ENCODE measurements at places on chromosomes 5 and 9. TPM values are rescaled to one million over a fixed set of nuclear protein-coding genes. Genes with fewer than 3 reads are reported as not detected.
A peak's percentile ranks its signal among the peaks of the same experiment; 100 is the strongest.

- H3K36me3 ChIP-seq: no peaks in the 10 kb centered on the region
- H3K4me3 ChIP-seq: no peak overlapping the region
- H3K4me1 ChIP-seq: peaks cover 11% of the 10 kb centered on the region
- H3K27ac ChIP-seq: peak overlapping the region; percentile 67
These were observed 2.3 kb downstream of the ALAD start for GRCh38 chr9:113398796-113399195.

Gene IRX2
- total RNA-seq: 64.5 TPM

DNA sequence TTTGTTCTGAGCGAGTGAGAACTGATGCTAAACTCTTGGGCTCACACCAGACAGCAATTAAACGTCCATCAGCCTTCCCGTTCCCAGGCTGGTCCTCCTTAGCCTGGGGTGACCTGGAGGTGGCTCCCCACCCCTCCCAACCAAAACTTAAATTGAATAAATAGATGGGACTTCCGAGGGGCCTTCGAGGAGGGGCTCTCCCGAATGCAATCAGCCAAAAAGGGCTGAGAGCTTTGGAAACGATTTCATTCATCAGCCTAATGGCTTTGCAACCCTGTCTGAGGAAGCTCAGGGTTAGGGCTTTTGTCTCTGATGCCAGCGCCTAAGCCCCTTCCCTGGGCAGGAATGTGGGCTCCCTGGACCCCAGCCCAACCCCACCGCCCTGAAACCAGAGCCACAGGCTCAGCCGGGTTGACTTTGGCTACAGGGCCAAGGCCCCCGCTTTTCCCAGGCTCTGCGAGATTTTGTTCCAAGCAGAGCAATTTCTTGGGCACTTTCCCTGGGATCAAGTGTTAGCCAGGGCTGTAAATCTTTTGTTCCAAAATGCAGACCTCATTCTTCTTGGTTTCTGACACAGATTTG lies 29.2 kb downstream of the LHX3 start:
- no peak overlapping the region for H3K4me3 ChIP-seq
- H3K4me1 ChIP-seq: peaks cover 3% of the 10 kb centered on the region
- H3K36me3 ChIP-seq: no peaks in the 10 kb centered on the region
- peak; percentile 54 for DNase-seq
- H3K27ac ChIP-seq: no peak overlapping the region

GRCh38 chr5:141914199-141914743 lies 9.4 kb upstream of the DELE1 start:
- no peaks in the 10 kb centered on the region for H3K36me3 ChIP-seq
- no peak overlapping the region for H3K4me3 ChIP-seq
- H3K4me1 ChIP-seq: peaks cover 2% of the 10 kb centered on the region
- H3K27ac ChIP-seq: no peak overlapping the region
- peak; percentile 51 for DNase-seq
- H3K27me3 ChIP-seq: peaks cover 21% of the 10 kb centered on the region

DNA sequence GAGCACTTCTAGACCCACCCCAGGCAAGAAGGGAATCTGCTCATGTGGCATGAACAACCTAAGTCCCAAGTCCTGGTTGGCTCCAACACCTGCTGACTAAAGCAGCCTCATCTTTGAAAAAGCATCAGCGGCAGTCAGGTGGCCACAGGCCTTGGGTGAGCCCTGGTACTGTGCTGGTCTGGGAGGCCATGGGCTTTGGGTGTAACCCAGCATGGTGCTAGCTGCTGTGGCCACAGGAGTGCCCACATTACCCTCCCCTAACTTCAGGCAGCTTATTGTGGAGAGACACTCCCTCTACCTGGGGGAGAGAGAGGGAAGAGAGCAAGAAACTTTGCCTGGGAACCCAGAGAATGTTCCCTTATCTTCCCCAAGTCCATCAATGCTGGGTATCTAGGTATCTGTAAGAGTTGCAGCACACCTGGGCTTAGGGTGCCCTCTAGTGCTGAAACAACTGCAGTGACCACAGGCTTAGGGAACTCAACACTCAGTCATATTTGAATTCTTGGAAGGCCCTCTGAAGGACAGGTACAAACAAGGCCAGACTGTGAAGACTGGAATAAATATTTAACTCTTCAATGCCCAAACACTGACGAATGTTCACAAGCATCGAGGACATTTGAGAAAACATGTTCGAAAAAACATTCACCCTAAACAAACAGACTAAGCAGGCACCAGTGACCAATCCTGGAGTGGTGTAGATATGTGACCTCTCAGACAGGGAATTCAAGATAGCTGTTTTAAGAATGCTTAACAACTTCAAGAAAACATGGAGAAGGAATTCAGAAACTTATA lies 69.9 kb upstream of the OR2K2 start:
- H3K4me3 ChIP-seq: no peak overlapping the region
- no peak overlapping the region for H3K27ac ChIP-seq
- H3K36me3 ChIP-seq: peaks cover 19% of the 10 kb centered on the region
- H3K27me3 ChIP-seq: no peaks in the 10 kb centered on the region
- no peaks in the 10 kb centered on the region for H3K4me1 ChIP-seq
- no peak for DNase-seq

DNA sequence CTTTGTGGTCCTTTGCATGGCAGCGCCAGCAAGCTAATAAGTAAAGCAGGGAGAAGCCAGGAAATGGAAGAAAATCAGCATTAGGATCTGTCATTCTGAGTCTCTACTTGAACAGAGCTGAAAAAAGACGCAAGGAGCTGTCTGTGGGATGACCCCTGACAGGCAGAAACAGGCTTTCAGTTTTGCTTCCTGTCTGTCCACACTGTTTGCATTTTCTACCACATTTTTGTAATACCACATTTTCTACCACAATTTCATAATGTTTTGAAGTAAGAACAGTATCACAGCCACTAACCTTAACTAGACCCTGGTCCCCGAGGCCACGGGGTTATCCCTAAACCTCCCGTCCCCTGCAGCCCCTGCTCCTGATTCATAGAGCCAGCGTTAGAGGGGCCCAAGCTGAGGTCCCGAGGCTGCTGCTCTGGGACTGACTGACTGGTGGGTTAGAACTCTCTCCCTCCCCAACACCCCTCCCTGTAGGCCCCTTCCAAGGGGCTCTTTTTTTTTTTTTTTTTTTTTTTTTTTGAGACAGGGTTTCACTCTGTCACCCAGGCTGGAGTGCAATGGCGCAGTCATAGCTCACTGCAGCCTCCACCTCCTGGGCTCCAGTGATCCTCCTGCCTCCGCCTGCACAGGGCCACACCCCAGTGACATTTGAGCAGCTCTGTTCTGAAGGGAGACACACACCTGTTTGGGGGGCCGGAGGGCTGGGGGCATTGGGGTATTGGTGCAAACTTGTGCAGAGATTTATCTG lies 4.0 kb upstream of the CLIC3 start:
- H3K27ac ChIP-seq: no peak overlapping the region
- no peaks in the 10 kb centered on the region for H3K27me3 ChIP-seq
- DNase-seq: no peak
- H3K36me3 ChIP-seq: no peaks in the 10 kb centered on the region
- no peak overlapping the region for H3K4me3 ChIP-seq

Gene N4BP3
- 11.4 TPM for total RNA-seq

GRCh38 chr9:124887832-124888231 lies 25.9 kb downstream of the ARPC5L start:
- no peaks in the 10 kb centered on the region for H3K27me3 ChIP-seq
- peaks cover 26% of the 10 kb centered on the region for H3K36me3 ChIP-seq
- H3K4me3 ChIP-seq: no peak overlapping the region
- no peaks in the 10 kb centered on the region for H3K4me1 ChIP-seq
- DNase-seq: no peak

Gene GKAP1
- 4.4 TPM for total RNA-seq

Gene FGD3
- total RNA-seq: 10.8 TPM

Gene PCDHGA5
- 2.9 TPM for total RNA-seq

DNA sequence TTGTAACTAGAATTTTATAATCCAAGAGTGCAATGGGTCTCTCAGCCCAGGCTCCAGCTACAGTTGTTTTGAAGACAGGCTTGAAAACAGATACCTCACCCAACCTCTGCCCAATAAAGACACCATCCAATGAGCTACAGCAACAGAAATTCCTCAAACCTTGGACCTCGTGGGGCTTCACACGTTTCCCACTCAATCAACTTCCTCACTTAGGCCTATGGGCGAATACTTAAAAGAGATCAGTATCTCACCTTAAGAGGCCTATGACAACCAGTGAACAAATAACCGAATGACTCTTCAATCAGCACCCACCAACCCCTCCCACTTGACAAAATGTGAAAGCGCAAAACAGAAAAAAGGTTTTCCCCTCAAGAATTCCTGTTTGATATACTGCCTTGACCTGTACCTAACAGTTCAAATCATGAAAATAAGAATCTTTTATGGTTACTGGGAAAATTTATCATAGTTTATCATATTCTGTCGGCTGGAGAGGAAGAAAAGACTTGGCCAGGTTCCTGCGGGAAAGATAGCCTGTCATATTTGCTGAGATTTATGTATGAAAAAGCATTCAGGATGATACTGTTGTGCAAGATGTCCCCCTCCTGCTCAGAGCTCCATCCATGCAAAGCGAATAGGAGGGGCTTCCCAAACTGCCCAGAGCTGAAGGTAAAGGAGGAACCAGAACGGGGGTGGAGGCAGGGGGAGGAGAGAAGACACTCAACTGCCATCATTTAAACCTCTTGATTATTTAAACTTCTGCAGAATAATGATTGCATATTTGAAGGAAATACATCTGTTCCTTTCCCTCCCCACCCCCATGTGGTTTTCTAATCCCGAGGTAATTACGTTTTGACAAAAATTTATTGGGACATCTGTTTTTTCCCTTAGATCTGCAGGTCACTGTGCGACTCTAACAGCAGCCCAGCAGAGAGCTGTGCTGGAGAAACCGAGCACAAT lies 256.3 kb downstream of the NFIB start:
- no peaks in the 10 kb centered on the region for H3K27me3 ChIP-seq
- no peak for DNase-seq
- no peaks in the 10 kb centered on the region for H3K36me3 ChIP-seq
- H3K27ac ChIP-seq: no peak overlapping the region
- H3K4me3 ChIP-seq: no peak overlapping the region
- H3K4me1 ChIP-seq: peaks cover 24% of the 10 kb centered on the region

DNA sequence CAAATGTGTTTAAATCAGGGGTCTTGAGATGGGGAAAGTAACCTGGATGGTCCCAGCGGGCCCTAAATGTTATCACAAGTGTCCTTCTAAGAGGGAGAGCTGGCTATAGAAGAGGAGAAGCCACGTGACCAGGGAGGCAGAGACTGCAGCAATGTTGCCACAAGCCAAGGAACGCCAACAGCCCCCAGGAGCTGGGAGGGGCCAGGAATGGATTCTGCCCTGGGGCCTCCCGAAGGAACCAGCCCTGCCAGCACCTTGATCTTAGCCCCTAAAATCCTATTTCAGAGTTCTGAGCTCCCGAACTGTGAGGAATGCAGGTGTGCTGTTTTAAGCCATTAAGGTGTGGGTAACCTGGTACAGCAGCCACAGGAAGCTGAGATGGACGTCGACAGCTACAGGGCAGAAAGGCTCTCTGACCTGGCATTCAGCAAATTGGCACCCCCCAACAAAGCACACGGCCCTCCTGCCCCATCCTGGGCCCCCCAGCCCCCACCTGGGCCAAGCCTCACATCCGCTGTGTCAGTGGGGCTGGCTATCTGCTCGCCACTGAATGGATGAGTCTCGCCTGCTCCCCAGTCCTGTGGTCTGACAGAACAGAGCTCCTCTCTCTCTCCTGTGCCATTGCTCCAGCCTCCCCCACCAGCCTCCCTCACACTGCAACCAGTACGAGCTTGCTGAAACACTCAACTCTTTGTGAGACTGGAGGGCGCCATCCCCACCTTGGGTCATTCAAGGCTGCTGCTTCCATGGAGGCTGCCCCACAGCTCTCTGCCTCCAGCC lies 78.8 kb downstream of the ADAMTS2 start:
- H3K27me3 ChIP-seq: no peaks in the 10 kb centered on the region
- H3K4me1 ChIP-seq: peaks cover 13% of the 10 kb centered on the region
- H3K27ac ChIP-seq: peak overlapping the region; percentile 63

Gene GARNL3
- total RNA-seq: 31.1 TPM

GRCh38 chr9:7297521-7297920 lies 502.1 kb downstream of the DMAC1 start:
- no peaks in the 10 kb centered on the region for H3K4me1 ChIP-seq
- DNase-seq: no peak
- no peaks in the 10 kb centered on the region for H3K36me3 ChIP-seq
- no peak overlapping the region for H3K4me3 ChIP-seq
- no peak overlapping the region for H3K27ac ChIP-seq
- H3K27me3 ChIP-seq: no peaks in the 10 kb centered on the region

Gene ARL14EPL
- total RNA-seq: not detected

- no peaks in the 10 kb centered on the region for H3K4me1 ChIP-seq
- peak overlapping the region; percentile 58 for H3K27ac ChIP-seq
- DNase-seq: no peak
- H3K4me3 ChIP-seq: no peak overlapping the region
- H3K36me3 ChIP-seq: no peaks in the 10 kb centered on the region
- no peaks in the 10 kb centered on the region for H3K27me3 ChIP-seq
These were observed 54.5 kb downstream of the STK10 start for GRCh38 chr5:172133359-172134029.

DNA sequence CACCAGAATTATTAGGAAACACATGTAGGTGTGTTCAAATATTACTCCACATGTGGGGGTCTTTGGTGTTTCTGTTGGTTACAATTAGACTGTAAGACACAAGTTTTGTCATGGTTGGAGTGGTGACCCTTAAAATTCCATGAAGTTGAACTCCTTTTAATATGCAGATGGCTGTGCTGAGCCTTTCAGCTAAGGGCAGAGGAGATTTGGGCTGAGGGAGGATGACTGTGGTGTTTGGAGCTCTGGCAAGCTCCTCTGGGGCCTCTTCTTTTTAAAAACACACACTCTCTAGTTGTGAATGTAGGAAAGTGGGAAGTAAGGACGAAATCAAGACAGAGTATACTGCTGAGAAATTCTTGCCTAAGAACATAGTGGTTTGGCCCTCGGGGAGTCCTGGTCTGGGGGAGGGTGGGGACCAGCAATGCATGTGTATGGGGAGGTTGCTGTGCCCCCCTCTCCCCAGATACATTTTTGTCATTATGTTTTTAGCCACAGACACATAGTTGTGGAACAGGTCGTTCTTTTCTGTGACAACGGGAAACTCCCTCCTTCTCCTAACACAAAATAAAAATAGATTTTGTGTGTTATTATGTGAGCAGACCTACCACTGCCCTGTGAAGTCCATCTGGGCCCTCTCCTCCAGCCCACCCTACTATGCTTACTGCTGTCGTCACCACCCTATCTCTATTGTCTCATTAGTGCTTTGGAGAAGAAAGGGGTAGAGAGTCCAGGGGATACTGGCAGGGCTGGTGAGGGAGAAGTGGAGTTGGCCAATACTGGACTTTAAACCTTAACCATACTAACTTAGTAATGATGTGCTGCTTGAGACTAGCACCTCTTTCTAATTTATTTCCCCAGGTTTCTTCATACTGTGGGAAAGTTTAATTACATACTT lies 10.0 kb downstream of the SMARCA2 start:
- no peak for DNase-seq
- H3K4me3 ChIP-seq: no peak overlapping the region
- no peaks in the 10 kb centered on the region for H3K27me3 ChIP-seq

Gene NME5
- 13.5 TPM for total RNA-seq

- peaks cover 7% of the 10 kb centered on the region for H3K36me3 ChIP-seq
- H3K4me3 ChIP-seq: no peak overlapping the region
- no peaks in the 10 kb centered on the region for H3K27me3 ChIP-seq
- DNase-seq: peak; percentile 80
- H3K4me1 ChIP-seq: no peaks in the 10 kb centered on the region
These were observed 38.4 kb downstream of the EGR1 start for GRCh38 chr5:138503487-138504270.

Gene AIF1L
- 9.3 TPM for total RNA-seq

Gene MLANA
- not detected for total RNA-seq

- DNase-seq: no peak
- H3K4me3 ChIP-seq: no peak overlapping the region
- peaks cover 5% of the 10 kb centered on the region for H3K4me1 ChIP-seq
- no peak overlapping the region for H3K27ac ChIP-seq
- H3K27me3 ChIP-seq: no peaks in the 10 kb centered on the region
- no peaks in the 10 kb centered on the region for H3K36me3 ChIP-seq
These were observed 18.5 kb downstream of the TNPO1 start for GRCh38 chr5:72834924-72835323.

Gene GGTA1
- 6.6 TPM for total RNA-seq

Measured in lung (tissue), 17 donors.